Renal pelvis (tissue), 12 donors: ENCODE measurements at places on chromosomes 7 and 10.

DNA sequence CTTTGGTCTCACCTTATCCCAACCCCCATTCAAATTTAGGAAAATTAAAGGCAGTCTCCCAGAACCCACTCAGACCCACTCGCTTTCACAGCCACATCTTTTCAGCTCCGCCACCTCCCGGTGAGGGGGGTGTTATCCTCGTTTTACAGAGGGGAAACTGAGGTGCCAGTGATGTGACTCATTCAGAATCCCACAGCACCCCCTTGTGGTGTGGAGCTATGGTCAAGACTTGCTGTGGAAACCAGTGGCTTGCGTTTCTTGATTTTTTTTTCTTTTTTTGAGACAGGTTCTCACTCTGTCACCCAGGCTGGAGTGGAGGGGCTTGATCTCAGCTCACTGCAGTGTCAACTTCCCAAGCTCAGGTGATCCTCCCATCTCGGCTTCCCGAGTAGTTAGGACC lies 27.6 kb downstream of the SLC35G1 start:
- no peak for DNase-seq

- peak; percentile 52 for DNase-seq
Measured at GRCh38 chr7:76020031-76020714, 25.8 kb upstream of the TMEM120A start.

- no peak for DNase-seq
Measured at GRCh38 chr7:73674468-73675124, 7.0 kb downstream of the VPS37D start.

- no peak for DNase-seq
Measured at GRCh38 chr7:95527776-95528250, 42.1 kb downstream of the ASB4 start.

- no peak for DNase-seq
Measured at GRCh38 chr10:122147663-122148062, 123.4 kb upstream of the BTBD16 start.

GRCh38 chr10:71711052-71711623 lies 8.4 kb downstream of the C10orf105 start:
- DNase-seq = no peak

DNA sequence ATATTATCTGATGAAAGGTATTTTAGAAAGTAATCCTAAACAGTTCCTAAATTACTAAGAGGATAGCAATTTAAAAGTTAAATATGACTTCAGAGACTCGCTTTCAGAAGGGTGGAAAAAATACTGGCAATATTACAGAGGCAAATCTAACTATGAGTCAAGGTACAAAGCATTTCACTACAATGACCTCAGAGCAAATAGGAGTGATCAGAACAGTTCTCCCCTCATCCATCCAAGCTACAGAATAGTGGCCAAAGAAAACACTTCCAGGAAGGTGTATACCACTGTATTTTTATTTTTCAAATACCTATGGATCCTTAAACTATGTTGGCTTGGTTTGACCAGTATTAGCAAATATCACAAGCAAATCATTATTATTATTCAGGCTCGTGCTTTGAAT lies 112.8 kb upstream of the ODAD2 start:
- no peak for DNase-seq

- no peak for DNase-seq
Measured at GRCh38 chr7:30184791-30185487, 50.2 kb downstream of the MTURN start.

DNA sequence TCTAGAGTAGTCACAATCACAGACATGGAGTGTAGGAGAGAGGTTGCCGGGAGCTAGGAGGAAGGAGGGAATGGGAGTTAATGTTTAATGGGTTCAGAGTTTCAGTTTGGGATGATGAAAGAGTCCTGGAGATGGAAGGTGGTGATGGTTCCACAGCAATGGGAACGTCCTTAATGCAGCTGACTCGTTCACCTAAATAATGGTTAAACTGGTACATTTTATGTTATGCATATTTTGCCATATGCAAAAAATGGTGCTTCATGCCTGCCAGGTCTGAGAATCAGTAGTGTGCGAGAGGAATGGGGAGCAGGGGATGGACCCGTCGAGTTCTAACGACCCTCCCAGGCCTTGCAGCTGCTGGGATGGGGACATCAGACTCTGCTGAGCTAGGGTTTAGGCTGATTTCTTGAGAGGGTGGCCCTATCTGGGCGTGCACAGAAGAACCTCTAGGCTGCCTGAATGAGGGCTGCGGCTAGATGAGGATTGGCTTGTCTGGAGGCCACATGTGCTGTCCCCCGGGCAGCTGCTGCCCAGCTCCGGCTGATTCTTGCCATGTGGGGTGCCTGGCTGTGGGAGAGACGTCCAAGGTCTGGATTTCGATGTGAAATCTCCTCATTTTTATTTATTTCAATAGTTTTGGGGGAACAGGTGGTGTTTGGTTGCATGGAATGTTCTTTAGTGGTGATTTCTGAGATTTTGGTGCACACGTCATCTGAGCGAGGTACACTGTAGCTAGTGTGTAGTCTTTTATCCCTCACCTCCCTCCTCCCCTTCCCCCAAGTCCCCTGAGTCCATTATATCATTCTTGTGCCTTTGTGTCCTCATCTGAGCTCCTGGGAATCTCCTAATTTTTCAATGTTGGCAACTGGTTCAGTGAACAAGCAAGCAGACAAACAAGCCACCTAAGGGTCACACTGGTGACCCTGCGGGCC lies 116.0 kb downstream of the GRK5 start:
- DNase-seq = no peak

- DNase-seq = no peak
Measured at GRCh38 chr7:46369933-46370654, 449.0 kb upstream of the IGFBP3 start.

- DNase-seq = no peak
Measured at GRCh38 chr7:30136117-30136731, 1.4 kb downstream of the MTURN start.

GRCh38 chr10:88933564-88933963 lies 19.0 kb downstream of the ACTA2 start:
- DNase-seq = no peak

DNA sequence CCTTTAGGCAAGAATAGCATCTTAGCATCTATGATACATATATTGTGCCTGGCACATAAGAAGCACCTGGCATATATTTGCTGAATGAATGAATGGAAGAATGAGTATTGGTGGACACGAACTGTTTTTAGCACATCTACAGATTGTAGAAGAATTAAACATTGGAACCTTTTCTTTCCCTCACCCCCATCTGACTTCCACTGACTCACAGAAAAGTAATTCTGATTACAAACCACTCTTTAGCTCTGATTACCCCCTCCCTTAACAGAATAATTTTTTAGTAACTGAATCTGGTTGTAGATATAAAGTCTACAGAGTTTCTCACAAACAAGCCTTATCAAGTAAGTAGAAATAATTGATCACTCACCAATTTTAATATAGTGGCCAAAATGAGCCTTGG lies 31.9 kb downstream of the SLC26A4 start:
- no peak for DNase-seq

DNA sequence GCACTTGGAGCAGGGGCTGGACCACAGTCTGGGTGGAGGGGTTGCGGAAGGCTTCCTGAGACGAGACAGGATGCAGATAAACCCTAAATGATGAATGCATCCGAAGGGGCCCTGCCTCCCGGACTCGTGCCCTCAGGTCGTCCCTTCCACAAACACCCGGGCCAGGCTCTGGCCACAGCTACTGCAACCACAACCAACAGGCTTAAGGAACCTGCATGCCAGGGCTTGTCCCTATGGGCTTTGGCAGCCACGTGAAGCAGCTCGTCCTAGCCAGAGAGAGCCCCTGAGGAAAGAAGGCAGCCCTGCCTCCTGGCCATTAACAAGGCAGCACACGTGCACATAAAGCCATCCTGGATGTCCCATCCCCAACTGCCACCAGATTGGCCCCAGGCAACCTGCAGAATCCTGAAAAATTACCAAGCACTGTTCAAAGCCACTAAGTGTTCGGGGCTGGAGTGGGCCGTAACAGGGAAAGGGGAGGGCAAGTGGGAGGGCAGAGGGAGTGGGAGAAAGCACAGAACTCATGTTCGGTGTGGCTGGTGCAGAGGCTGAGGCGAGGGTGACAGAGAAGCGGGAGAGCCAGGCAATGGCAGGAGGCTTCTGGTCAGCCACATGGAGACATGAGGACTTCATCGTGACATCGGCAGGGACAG lies 62.7 kb downstream of the MAD1L1 start:
- DNase-seq = no peak

DNA sequence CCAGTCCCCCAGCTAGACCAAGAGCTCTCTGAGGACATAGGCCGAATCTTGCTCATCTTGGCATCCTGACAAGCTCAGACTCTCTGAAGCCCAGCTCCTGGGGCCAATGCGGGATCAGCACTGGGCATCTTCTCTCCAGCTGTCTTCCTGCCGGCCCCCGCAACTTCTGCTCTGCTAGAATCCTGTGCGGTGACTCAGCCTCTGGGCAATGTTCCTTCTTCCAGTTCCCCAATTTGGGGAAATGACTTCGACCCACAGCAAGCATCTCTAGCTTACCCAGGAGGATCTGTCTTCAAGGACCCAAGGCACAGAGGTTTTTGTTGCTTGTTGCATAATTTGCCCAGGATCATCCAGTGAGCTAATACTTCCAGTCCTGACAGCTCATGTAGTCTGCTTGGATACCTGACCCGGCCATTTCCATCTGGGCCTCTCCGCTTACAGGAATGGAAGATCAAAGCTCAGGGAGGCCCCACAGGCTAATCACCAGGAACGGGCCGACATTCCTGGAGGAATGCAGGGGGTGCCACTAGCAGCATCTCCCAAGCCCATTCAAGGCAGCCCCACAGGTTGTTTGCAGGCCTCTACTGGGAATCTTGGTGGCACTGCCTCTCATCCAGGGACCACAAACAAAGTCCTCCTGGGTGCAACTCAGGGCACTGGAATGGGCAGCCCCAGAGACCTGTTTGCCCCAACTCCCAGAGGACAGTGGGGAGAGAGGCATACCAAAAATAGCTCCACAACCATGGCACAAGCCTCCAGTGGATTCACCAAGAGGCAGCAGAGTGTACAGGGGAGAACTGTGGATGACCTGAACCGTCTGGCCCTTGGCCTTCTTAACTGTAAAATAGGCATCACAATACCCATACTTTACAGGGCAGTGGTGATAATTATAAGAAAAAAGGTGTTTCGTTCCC lies 151.9 kb downstream of the NEURL1 start:
- DNase-seq = no peak

GRCh38 chr10:70685455-70685911 lies 13.2 kb downstream of the ADAMTS14 start:
- DNase-seq = no peak

DNA sequence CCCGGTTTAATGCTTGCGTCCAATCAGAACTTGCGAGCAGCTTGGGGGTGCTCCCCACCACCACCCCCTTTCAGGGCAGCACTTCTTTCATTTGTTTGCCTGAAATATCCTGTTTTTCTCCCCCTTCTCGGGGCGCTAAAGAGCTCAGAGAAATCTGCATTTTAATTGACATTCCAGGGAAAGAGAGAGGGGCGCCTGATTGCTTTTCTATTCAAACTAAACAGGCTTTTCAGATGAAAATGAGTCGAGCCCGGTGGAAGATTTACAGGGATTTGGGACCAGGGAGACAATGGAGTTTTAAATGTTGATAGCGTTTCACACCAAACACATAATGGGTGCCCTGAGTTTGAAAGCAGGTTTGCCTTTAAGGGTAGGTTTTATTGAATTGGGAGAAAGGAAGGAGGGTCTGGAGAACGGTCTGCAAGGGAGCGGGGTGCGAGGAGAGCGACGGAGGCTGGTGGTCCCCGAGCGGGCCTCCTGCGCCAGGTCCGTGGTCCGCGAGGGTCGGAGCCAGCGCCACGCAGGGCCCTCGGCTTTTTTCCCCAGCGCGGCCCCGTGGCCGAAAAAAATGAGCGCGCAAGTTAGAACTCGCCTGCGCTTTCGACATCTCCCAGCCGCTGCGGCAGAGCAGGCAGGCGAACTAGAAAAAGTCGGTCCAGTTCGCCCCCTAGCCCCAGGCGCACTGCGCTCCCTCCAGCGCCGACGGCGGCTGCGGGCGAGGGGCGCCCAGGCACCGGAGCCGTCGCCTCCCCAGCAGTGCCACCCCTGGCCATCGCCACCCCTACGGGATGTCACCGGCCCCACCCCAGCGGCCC lies 1.3 kb downstream of the FGFR2 start:
- DNase-seq = no peak

DNA sequence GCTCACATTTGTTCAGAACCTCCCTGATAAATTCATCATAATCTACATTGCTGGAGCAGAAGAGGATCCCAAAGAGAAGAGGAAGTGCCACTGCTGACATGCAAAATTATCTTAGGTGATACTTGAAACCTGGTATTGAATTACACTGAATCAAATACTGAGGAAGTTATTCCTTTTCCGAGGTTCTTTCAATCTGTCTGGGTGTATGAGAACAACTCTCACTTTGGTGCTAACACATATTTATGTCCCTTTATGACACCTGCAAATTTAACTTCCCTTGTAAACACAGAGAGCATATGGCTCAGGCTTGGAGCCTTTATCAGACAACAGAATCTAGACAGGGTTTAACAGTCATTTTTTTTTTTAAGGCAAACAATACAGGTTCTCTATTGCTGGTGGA lies 131.4 kb downstream of the SRPK2 start:
- no peak for DNase-seq

DNA sequence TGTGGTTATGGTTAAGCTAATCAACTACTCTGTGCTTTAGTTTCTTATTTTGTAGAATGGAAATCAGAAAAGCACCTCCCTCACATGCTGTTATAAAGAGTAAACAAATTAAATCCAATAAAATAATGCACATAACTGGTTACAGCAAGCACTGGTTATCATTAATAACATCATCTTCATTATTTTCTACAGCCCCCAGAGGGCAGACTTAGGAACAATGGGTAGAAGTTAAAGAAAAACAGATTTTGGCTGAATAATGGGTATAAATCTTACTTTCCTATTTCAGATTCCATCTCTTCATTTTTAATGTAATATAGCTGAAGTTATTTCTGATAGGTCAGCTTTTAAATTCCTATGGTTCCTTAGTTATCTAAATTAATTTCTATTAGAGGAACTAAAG lies 126.5 kb downstream of the DOCK4 start:
- no peak for DNase-seq

DNA sequence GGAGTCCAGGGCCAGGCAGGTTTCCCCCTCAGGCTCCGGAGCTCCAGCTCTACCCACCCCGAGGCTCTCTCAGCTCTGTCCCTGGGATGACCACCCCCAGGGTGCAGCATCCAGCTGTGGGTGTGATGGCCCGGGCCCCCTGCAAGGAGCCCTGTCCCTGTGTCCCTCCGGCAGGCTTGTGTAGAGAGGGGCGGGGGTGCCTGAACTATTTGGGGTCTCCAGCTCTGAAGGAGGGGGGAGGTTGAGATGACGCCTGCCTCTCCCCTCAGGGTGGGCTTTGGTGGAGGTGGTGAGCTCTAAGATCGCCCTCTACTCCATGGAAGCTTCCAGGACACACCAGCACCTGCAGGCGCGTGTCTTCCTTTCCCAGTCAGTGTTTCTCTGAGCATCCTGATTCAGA lies 39.4 kb downstream of the ADRA2A start:
- DNase-seq = no peak

- DNase-seq = no peak
Measured at GRCh38 chr7:48416327-48416908, 245.2 kb downstream of the ABCA13 start.

- no peak for DNase-seq
Measured at GRCh38 chr7:133775201-133775600, 351.9 kb upstream of the LRGUK start.
